ENCODE measurements at places on chromosomes 6 and 20.

DNA sequence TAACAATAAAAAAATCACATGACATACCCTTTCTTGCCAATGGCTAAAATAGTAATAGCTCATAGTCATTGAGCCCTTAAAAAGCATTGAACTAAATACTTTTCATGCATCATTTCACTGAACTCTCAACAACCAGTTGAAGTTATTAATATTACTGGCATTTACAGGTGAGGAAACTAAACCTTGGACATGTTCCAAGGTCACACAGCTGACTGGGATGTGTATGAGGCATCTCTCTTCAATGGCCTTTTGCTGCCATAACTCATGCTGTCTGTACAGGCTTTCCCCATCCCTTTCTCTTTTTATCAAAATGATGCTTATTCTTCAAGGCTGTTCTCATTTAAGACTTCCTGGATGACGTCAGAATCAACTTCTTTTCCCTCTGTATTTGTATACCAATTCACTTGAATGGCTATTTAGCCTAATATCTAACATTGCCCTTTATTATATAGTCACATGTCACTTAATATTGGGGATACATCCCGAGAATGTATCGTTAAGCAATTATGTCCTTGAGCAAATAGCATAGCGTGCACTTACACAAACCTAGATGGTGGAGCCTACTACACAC, 476.4 kb downstream of the KIF16B start:
- DNase-seq = no peak

- DNase-seq = no peak
Observed at GRCh38 chr6:138538390-138539031, 39.2 kb upstream of the NHSL1 start.

DNA sequence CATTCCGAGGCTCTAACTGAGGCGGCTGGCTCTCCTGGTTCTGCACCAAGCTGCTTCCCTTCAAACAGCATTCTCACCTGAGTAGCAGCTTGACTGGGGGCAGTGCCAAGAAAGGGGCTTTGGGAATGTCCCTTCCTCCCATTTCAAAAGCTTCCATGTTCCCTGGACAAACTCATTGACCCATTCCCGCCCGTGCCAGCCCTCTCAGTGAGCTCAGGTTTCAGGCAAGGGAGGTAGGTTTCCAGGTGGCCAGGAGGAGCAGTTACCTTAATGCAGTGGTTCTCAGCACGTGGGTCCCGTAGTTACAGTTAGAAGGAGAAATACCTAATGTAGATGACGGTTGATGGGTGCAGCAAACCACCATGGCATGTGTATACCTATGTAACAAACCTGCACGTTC, 135.2 kb downstream of the ELOVL4 start:
- no peak for DNase-seq

DNA sequence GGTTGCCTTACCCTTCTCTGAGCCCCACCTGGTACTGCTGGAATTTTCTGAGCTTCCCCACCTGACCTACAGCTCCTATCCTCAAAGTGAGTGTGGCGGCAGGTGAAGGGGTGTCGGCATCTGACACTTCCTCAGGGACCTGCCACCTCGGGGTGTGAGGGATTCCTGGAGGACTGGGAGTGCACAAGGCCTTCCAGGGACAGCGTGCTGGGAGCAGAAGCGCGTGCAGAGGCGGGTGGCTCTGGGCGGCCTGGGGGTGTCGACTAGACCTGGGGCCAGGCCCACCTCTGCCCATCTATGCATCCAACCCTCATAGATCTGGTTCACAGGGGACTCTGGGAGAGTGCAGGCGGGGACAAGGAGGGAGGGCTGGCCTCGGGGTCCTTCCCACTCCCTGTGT, 7.8 kb downstream of the DLGAP4 start:
- no peak for DNase-seq

- DNase-seq = no peak
Observed at GRCh38 chr6:19059102-19059501, 672.0 kb downstream of the RNF144B start.

DNA sequence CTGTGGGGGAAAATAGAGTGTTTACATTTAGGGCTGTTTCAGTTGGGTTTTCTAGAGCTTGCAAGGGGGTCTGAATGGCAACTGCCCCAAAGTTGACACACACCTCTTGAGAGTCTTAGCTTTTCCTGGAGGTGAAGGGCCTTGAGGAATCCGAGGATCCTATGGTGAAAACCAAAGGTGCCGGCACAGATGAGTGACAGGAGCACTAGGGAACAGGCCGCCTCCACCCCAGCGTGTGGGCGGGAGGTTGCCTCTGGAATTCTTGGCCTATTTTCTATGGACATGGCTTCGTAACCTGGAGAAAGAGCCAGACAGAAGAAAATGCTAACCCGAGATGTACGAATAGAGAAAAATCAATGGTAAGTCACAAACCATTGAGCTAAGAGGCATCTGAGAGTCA, 283.2 kb upstream of the FOXQ1 start:
- DNase-seq = no peak

DNA sequence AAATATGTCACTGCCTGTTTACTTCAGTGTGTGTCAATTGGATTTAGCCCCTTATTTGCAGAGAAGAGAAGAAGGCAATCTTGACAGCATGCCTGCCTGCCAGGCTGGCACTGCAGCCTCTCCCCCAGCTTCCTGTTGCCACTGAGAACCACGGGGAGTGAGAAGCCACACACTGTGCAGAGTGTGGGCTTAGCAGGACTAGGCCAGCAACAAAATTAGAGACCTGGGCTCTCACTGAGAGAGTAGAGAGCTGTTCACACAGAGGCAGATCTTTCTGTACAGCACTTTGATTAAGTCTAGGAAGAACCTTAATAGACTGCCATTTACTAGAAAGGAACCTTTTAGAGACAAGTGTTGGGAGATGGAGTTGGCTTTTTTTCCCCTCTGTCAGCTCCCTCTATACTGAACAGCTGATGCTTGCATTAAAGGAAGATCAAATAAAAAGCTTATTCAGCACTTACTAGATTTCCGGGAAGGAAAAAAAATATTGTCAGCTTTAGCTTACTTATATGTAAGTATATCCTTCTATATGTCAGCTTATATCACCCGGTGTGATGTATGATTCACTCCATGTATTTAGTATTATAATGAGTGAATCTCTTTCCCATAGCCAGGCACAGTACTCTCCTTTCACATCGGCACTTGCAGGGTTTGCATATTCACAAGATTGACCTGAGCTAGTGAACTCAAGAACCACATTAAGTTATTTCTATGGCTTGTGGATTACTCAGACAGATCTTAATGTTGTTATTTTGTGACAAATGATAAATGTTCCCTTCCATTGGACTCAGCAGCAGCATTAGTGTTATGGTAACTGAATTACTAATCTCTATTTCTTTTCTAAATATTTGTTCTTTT, 851.0 kb upstream of the EPHA7 start:
- no peak for DNase-seq

GRCh38 chr6:36788768-36789167, 50.5 kb downstream of the CPNE5 start:
- no peak for DNase-seq

GRCh38 chr20:25339608-25340007, 51.0 kb downstream of the ABHD12 start:
- DNase-seq = no peak

DNA sequence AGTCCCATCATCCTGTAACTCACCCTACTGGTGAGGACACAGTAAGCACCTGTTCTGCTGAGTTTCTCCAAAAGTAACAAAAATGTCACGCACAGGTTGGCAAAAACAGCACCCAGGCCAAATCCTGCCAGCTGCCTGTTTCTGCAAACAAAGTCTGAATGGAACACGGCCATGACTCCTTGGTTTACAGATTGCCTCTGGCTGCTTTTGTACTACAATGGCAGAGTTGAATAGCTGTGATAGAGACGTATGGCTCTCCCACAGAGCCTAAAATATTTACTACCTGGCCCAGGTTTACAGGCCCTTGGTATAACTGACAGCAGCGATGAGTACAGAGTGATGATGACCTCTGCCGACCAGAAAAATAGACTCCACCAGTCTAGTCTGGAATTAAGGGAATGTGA, 52.6 kb downstream of the CNKSR3 start:
- no peak for DNase-seq

DNA sequence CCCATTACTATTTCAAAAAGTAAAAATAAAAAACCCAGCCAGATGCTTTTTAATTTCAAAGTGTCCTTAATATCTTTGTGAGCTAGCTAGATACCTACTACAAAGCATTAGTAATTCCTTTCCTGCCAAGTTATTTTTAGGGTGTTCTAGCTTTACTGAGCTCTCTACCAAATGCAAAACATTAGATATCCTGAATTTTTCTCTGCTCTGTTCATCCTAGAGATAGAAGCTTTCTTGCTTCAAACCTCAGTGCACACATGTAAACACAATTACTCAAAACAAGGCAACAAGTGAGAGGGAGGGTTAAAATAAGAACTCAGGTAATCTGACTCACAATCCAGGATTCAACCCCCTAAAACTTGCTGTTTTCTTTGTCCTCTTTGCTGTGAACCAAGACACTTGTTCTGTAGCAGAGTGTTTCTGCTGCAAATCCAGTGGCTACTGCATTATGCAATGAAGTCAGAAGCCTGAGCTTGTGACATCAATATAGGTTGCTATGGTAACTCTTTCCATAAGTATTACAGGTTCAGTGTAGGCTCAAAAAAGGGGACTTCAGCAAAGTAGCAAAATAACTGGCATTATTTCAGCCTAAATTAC, 72.6 kb upstream of the STXBP5 start:
- no peak for DNase-seq

DNA sequence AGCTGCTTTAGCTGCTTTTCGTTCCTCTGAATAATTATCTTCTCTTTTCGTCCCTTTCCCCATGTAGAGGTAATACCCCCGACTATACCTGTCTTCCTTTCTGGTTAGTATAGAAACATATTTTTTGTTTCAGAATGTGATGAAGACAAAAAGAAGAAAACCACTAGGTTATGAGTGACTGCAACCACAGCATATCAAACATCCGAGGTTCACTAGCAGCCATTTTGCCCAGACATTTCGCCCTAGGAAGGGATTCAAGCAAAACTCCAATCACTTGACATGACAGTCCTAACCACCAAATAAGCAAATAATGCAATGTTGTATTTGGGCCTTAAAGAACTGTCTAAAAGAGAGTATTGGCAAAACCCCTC, 9.4 kb downstream of the SNX5 start:
- DNase-seq = no peak

DNA sequence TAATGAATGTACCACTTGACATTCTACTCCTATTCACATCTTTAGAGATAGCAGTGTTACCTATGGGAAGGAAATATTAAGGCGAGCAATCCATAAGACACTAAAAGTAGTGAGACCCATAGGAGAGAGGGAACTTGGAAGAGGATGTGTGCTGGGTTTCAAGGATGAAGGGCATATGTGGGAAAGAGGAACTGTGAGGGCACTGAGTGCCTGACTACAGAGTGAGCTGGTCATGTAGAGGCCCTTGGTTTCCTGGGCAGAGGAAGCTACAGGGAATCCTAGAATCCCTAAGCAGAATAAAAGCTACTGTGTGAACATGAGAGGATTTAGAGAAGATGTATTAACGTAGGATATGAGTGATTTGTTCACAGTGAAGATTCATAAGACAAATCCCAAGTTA, 262.8 kb downstream of the FARS2 start:
- no peak for DNase-seq

- DNase-seq = no peak
Observed at GRCh38 chr6:293193-294174, 1.2 kb downstream of the DUSP22 start.

GRCh38 chr6:28724395-28724794, 198.7 kb downstream of the GPX5 start:
- DNase-seq = no peak

DNA sequence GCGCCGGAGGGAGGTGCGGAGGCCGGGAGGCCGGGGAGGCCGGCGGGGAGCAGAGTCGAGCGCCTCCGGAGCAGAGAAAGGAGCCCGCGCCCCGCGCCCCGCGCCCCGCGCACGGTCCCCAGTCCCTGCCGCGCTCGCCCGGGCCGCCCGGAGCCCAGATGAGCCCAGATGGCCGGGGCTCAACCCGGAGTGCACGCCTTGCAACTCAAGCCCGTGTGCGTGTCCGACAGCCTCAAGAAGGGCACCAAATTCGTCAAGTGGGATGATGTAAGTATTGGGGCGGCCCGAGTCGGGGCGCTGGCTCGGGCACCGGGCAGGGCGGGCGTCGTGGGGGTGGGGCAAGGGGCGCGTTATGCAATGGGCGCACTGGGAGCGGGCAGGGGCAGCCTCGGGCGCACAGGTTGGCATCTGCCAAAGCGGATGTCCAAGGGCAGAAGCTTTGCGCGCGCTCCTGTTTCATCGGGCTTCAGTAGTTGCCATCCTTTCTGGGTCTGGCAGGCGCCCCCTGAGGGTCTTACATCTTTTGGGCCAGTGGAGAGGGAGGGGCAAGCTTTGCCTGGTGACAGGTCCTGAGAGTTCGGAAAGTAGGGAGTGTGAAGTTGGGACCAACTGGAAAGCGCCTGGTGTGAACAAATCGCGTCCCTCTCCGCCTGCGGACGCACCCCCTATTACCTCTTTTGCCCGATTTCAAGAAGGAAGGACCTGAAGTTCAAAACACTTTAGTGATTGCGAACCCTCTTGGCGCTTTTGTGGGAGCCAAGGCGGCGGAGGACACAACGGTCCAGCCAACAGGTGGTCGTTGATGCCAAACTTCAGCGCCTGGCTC, 631 bp downstream of the PLCB1 start:
- DNase-seq = no peak

- DNase-seq = no peak
Observed at GRCh38 chr6:130259557-130259956, 36.8 kb upstream of the SAMD3 start.

GRCh38 chr6:130610303-130610702, 216.9 kb upstream of the SMLR1 start:
- DNase-seq = no peak

DNA sequence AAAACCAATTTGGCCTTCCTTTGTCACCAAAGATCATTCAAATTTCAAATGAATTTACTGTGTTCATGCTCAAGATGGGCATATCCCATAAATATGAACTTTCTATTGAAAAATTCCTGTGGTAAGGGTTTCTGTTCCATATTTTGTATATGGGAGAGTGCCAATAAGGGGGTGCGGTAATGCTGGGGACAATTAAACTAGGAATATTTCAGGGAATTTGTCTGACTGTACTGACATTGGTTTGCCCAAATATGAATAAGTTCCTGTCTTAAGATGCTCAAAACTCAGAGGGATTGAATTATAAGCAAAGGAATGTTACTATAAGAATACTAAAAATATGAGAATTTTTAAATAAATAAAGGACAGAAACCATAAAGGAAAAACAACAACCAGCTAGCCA, 553.0 kb upstream of the MARCKS start:
- DNase-seq = no peak

DNA sequence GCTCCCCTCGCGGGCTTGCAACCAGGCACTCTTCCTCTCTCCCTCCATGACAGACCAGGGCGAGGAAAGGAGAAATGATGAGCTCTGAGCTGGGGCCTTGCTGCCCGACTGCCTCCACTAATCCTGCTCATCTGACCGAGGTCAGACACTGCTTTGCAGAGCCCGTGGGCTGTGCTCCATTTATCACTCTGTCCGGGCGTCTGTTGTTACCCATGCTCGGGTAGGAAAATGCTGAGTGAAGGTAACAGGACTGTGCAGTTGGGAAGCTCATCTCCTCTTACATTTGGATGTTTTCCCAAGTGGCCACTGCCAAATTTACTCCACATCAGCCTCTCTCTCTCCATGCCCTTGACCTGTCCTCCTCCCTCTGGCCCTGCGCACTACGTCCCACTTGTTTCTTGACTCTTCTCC, 14.6 kb downstream of the RPS6KA2 start:
- DNase-seq = no peak

- no peak for DNase-seq
Observed at GRCh38 chr6:16146527-16146955, 17.7 kb downstream of the MYLIP start.

GRCh38 chr6:129253727-129254126, 370.8 kb downstream of the LAMA2 start:
- no peak for DNase-seq

Data from AG04449 (cell line).